ENCODE measurements at places on chromosomes 7 and 10.

- no peak for DNase-seq
These were observed 26.8 kb downstream of the FAM241B start for GRCh38 chr10:69656742-69657269.

DNA sequence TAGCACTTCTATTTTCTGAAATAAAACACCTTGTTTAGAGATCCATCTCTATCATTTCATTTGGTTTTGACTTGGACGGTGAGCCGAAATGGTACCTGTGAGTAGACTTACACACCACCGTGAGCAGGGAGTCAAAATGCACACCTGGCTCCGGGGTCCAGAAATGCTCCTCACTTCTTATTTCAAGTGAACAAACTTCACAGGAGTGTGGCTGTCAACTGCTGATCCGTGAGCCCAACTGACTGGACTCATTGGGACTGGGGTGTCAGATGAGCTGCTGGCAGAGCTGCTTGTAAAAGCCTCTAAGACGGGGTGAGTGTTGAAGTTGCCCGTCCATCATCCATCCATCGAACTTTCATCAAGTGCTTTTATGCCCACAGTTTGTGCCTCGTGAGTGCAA lies 435.5 kb downstream of the GLRX3 start:
- no peak for DNase-seq

DNA sequence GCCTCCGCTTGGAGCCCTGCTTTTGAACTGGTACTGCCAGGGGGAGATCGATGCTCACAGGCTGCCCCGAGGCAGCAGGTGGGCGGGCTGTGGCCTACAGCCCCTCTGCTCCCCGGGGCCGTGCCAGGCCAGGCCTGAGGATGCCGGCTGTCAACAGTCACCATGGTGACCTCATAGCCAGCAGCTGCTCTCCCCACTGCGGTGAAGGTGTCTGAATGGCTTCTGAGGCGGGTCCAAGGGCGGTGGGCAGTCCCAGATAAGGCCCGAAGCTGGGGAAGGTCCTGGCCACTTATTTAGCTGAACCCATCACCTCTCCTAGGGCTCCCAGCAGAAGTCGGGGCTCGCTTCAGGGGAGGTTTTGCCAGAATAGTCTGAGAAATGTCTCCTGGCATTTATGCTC lies 179.3 kb downstream of the ARHGAP12 start:
- peak; percentile 65 for DNase-seq

DNA sequence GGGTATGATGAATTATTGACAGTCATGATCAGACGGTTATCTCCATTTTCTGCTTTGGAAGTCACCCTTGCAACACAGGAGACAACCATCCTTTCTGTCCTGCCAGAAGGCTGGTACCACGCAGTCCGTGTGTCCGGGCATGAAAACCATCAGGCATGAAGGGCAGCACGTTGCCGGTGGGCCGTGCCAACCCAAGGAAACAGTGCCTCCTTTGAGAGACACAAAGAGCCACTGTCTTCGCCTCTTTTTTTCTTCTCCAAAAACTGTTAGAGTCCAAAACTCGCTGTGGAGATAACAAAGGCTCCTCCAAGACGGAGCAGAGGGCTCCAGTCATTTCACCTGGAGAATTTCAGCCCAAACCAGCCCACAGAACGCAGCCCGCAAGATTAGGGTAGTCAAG lies 60.4 kb upstream of the ARHGAP21 start:
- DNase-seq = peak; percentile 30

- peak; percentile 53 for DNase-seq
These were observed 538.7 kb downstream of the DNAJB6 start for GRCh38 chr7:157875230-157876179.

GRCh38 chr10:9992661-9993060 lies 1025.0 kb upstream of the CELF2 start:
- no peak for DNase-seq
